ENCODE measurements at places on chromosomes 16 and 17.

DNA sequence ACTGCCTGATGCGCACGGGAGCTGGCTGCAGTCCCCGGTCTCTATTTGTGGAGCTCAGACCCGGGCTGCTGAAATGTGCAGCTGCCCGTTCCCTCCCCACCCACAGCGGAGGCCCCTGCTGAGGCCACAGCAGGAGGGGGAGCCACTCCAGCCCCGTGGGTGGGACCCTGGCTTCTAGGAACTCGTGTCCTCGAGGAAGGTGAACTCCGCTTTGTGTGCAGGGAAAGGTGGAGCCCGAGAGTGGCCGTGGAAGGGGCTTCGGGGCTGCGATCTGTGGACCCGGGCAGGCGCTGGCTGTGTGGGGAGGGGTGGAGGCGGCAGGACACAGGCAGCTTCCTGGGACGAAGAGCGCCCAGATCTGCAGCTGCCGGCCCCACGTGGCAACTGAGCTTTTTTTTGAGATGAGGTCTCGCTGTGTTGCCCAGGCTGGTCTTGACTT, 2.9 kb downstream of the CCDC154 start:
- DNase-seq, result no peak

DNA sequence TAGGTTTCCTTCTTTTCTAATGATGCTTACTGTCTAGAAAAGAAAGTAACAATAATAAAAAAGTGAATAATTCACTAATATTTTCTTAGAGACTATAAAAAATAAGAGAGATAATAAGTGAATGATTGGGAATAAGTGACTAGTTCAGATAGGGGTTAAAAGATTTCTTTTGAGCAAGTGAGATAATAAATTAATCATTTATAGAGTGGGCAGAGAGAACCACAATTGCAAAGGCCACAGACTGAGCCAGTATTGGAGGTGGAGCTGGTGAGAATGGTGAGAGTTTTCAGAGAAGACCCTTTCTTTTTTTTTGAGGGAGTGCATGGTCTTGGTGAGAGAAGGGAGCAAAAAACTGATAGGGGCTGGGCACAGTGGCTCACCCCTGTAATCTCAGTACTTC, 159.1 kb upstream of the SALL1 start:
- DNase-seq, result no peak

DNA sequence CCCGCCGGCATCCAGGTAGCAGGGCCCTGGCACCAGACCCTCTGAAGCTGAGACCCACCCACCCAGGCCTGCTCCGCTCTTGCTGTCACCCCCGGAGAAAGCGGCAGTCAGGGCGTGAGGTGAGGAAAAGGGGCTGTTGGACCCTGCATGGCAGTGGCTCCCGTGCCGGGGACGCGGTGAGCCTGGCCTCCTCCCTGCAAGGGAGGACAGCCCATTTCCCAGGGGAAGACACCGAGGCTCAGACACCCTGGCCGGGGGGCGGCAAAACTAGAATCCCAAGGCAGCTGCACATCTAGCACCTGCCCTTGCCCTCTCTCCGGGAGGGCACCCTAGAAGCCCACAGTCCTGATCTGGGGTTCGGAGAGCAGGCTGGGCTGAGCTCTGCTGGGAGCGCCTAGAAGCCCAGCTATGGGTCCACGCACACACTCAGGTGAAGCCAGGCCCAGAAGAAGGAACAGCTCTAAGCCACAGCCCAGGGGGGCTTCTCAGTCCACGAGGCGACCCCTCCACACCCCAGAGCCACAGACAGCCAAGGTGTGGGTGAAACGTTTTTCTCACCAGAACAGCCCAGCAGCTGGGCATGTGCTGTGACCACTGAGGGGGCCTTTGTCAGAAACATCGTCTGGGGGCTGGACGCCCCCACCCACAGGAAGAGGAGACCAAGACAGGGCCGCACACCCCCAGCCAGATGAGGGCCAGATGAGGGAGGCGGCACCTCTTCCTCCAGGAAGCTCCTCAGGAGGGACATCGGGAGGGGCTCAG, 22.4 kb downstream of the SLC7A5 start:
- DNase-seq, result no peak

DNA sequence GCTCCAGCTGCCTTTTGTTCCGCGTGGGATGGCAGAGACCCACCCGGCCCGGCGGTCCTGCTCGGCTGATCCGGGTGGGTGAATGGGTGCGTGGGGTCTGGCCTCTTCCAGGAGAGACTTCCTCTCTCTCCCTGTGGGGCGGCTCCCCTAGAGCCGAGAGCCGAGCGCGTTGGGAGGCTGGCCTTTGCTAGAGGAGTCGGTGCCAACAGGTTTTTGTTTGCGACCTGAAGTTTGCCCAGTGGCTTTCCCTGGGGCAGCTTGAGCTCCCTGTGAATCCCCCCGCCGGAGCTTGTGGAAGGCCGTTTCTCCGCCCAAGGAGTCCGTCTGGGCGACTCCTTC, 970 bp downstream of the EPN2 start:
- no peak for DNase-seq

GRCh38 chr16:21626659-21627277, 25.6 kb downstream of the IGSF6 start:
- no peak for DNase-seq

DNA sequence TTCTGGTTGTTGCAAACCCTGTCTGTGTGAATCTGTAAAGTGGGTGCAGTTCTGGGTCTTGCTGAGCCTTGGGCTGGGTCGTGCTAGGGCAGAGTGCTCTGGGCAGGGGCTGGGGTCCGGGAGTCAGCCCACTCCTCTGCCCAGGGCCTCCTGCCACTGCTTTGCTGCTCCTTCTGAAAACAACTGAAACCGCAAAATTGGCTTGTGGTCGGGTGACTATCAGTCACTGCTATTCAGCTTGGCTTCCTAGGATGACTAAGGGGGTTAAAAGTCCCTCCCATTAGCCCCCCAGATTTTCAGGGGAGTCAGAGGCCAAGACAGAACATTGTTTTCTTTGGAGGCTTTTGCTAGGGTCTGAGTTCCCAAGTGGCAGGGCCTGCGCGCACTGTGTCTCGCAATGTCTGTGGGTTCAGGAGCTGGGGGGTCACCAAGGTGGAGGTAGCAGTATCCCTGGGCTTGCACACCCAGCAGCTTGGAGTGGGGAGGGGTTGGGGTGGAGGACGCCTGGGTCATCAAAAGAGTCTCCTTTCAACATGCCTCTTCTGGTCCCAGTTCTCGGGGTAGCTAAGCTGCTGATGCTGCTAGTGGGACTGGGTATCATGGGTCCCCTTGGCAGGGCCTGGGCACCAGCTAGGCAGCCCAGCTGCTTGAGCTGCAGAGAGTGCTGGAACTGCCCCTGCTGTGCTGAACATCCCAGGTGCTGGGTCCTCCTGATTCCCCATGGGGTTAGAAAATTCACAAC, 13.5 kb upstream of the TBX21 start:
- DNase-seq, result no peak

DNA sequence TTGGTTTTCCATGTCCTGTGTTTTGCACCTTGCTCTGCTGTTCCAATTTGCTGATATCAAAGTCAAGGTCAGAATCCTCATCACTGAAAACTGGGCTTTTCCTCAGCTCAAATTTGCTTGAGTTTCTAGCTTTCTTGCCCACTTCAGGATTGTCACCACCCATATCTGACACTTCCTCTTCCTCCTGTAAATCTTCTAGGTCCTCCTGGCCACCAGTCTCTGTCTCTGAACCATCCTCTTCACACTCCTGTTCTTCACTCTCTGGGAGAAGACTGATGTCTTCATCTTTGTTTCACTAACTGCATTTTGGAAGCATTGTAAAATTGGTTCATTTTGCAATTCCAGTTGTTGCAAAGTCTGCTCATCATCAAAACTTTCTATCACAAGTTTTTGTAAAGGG, 63.4 kb upstream of the RBL2 start:
- no peak for DNase-seq

Data from coronary artery (tissue), 2 donors.